ENCODE measurements at places on chromosomes 11 and 22.
A peak's percentile ranks its signal among the peaks of the same experiment; 100 is the strongest.

DNA sequence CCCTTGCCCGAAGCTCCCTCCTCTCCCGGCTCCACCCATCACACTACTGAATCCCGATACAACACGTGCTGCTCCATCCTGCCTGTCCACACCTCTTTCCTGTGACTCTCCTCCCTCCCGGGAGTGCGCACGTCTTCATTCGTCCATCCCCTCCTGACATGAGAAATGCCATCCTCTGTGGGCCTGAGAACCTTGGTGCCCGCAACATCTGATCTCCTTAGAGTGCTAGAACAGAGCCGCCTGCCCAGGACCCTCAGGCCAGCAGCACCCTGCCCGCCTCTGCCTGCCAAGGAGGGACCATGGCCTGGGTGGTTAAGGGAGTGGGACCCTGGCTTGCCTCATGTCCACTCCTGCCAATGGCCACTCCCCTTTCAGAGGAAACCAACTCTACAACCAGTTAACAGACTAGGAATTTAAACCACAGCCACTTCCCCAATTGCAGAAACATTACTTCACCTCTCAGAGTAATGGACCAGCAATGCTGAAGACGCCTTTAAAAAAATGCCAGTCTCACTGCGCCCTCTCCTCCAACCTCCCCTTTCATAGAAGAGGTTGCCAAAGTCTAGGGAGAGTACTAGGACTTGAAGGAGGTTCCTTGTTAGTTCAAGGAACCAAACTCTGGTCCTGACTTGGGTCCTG is 466.3 kb downstream of the OPCML start:
- H3K4me1 ChIP-seq, result peaks cover 21% of the 10 kb centered on the region
- no peak overlapping the region for H3K27ac ChIP-seq
- no peak overlapping the region for H3K4me3 ChIP-seq
- no peaks in the 10 kb centered on the region for H3K36me3 ChIP-seq
- no peaks in the 10 kb centered on the region for H3K27me3 ChIP-seq
- DNase-seq, result no peak

- H3K27me3 ChIP-seq, result no peaks in the 10 kb centered on the region
- H3K27ac ChIP-seq, result no peak overlapping the region
- no peaks in the 10 kb centered on the region for H3K36me3 ChIP-seq
- H3K4me3 ChIP-seq, result no peak overlapping the region
- H3K4me1 ChIP-seq, result peaks cover 30% of the 10 kb centered on the region
Observed at GRCh38 chr22:41562461-41562860, 1.7 kb downstream of the CSDC2 start.

DNA sequence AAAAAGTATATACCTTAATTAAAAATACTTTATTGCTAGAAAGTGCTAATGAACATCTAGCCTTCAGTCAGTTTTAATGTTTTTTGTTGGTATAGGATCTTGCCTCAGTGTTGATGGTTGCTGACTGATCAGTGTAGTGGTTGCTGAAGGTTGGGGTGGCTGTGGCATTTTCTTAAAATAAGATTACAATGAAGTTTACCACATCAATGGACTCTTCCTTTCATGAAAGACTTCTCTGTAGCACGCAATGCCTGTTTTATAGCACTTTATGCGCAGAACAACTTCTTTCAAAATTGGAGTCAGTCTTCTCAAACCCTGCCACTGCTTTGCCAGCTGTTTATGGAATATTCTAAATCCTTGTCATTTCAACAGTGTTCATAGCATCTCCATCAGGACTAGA is 50.6 kb downstream of the LDLRAD3 start:
- no peaks in the 10 kb centered on the region for H3K27me3 ChIP-seq
- H3K4me3 ChIP-seq, result no peak overlapping the region
- H3K27ac ChIP-seq, result no peak overlapping the region
- no peaks in the 10 kb centered on the region for H3K36me3 ChIP-seq
- DNase-seq, result no peak

DNA sequence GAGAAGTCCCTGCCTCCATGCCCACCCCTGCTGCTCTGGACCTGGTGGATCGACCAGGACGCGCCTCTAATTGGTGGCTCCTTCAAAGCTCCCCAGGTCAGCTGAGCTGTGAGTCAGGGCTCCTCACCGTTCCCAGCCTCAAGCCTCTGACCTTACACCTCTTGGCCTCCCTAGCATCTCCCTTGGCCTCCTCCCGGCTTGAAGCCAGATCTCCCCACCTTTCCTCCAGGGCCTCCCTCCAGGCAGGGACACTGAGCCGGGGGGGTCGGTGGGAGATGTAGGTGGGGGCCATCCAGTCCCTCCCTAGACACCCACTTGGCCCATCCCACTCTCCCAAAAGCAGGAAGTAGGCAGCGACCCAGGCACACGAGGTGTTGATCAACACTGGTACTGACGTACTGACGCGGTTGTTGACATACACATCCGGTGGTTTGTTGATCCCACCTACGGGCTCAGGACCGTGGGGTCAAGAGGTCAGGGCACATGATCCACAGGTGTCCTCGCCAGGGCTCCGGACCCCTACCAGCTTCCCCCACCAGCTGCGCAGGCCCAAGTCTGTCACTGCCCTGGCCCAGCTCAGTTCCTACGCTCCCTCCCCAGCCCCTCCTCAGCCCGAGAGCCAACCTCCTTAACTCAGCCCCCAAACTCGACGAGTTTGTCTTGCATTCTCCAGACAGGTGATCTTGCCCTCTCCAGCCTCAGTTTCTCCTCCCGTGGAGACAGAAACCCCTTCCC is 802 bp downstream of the ATG2A start:
- H3K27ac ChIP-seq, result peak overlapping the region; percentile 45
- H3K4me3 ChIP-seq, result peak overlapping the region; percentile 92
- no peak for DNase-seq
- peaks cover 4% of the 10 kb centered on the region for H3K36me3 ChIP-seq
- H3K4me1 ChIP-seq, result peaks cover 11% of the 10 kb centered on the region

DNA sequence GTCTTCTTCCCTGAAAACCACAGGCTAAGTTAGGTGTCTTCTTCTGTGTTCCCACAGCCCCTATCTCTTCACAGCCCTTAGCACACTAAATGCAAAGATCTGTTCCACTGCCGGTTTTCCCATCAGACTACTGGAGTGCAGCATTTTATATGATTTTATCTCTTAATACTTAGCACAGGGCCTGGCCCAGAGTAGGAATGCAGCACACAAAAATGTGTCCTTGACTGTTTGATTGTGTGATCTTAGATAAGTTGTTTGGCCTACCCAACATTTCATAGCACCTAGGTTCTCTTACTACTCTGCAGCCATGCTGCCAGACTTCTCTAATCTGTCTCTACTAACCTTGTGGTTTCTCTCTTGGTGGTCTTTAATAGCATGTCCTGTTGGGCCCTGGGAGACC is 54.1 kb upstream of the RRM1 start:
- no peaks in the 10 kb centered on the region for H3K36me3 ChIP-seq
- no peak for DNase-seq
- no peaks in the 10 kb centered on the region for H3K4me1 ChIP-seq
- no peaks in the 10 kb centered on the region for H3K27me3 ChIP-seq
- H3K27ac ChIP-seq, result no peak overlapping the region
- H3K4me3 ChIP-seq, result no peak overlapping the region

DNA sequence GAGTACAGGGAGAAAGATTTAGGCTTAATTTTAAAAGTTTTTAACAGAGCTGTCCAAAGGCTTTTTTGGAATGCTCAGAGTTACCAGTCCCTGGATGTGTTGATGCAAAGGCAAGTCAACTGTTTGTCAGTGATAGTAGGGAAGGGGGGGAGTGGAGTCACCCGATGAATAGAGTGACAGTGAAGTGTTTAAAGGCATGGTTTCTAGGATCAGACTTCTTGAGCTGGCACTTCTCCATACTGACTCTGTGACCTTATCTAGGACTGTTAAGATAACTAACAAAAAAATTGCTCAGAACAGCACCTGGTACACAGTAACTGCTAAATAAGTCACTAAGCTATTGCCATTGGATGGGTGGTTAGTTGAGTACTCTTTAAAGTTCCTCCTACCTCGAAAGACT is 11.3 kb upstream of the RAG2 start:
- H3K27me3 ChIP-seq, result no peaks in the 10 kb centered on the region
- H3K36me3 ChIP-seq, result no peaks in the 10 kb centered on the region
- no peak overlapping the region for H3K27ac ChIP-seq
- H3K4me1 ChIP-seq, result no peaks in the 10 kb centered on the region
- DNase-seq, result no peak

DNA sequence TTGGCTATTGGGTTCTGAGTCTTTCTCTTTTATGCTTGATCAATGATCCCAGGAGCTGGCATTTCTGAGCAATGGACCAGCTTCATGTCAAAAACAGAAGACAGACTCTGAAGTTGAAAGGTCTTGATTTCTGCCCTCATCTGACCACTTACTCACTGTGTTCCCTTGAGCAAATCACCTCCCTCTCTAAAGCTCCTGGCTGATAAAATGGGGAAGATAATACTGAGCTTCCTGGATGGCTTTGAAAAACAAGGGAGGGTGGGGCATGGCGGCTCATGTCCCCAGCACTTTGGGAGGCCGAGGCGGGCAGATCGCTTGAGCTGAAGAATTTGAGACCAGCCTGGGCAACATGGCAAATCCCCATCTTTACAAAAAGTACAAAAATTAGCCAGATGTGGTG is 6.4 kb downstream of the FAM83F start:
- H3K4me3 ChIP-seq, result no peak overlapping the region
- no peaks in the 10 kb centered on the region for H3K27me3 ChIP-seq
- no peak overlapping the region for H3K27ac ChIP-seq
- no peaks in the 10 kb centered on the region for H3K36me3 ChIP-seq

GRCh38 chr11:124798991-124799347 is 1.2 kb downstream of the MSANTD2 start:
- no peaks in the 10 kb centered on the region for H3K36me3 ChIP-seq
- H3K4me3 ChIP-seq, result peak overlapping the region; percentile 86

DNA sequence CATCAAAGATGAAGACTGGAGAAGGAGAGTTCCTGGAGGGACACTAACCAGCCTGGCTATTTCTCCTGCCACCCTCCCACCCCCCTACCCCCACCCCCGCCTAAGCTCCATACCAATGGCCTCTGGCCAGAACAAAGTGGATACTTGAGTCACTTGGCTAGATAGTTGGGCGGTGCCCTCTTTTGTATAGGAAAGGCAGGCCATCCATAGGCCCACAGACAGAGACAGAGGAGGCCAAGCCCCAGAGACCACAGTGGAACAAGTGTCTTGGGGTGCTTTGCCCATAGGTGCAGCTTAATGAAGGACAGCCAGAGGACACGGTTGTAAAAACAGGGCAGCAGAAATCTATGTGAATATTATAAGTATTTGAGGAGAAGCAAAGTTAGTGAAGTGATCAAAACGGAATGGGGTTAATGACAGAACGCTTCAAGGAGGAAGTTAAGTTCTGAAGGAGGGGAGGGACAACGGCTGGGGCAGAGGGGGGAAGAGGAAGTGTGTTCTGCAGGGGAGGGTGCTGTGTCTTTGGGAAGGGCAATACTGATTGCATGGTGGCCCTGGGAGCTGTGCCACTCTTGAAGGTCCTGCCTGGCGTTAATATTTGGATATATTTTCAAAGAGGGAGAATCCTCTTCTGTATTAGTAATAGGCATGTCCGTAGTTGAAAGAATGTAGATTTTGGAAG is 32.7 kb downstream of the FLI1 start:
- peaks cover 3% of the 10 kb centered on the region for H3K4me1 ChIP-seq
- H3K27me3 ChIP-seq, result no peaks in the 10 kb centered on the region
- no peak for DNase-seq
- H3K36me3 ChIP-seq, result no peaks in the 10 kb centered on the region
- H3K4me3 ChIP-seq, result no peak overlapping the region

- H3K4me1 ChIP-seq, result no peaks in the 10 kb centered on the region
- H3K4me3 ChIP-seq, result no peak overlapping the region
- H3K27me3 ChIP-seq, result no peaks in the 10 kb centered on the region
- no peaks in the 10 kb centered on the region for H3K36me3 ChIP-seq
- no peak overlapping the region for H3K27ac ChIP-seq
Observed at GRCh38 chr11:10899121-10899830, 41.4 kb upstream of the ZBED5 start.

DNA sequence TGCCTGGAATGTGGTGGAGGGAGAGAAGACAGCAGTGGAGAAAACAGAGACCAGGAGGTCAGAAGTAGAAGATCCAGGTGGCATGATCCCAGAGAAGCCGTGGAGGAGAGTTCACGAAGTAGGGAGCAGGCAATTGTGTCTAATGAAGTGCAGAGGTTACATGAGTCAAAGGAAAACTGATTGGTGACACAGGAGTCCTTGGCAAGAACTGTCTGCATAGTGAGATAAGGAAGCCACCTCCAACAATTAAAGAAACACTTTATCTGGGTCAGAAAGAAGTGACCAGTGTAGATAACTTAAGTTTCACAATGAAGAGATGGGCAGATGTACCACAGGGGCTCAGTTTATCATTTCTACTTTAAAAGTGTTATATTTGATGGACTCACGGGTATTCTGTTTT is 57.0 kb upstream of the PTH start:
- DNase-seq, result no peak
- H3K27ac ChIP-seq, result no peak overlapping the region
- no peaks in the 10 kb centered on the region for H3K27me3 ChIP-seq
- no peaks in the 10 kb centered on the region for H3K4me1 ChIP-seq

DNA sequence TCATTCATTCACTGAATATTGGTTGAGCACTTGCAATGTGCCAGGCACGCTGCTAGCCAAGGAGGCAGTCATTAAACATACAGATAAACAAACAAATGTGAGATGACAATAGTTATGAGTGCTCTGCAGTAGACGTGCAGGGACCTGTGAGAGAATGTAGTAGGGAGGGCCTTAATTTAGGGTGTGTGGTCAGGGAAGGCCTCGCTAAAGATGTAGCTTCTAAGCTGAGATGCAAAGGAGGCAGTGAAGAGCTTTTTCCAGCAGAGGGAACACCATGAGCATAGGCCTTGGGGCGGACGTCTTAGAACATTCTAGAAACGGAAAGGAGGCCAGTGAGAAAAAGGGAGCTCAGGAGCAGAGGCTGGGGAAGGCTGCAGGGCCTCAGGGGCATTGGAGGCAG is 789 bp upstream of the NCF4 start:
- no peak for DNase-seq
- peaks cover 14% of the 10 kb centered on the region for H3K27me3 ChIP-seq
- H3K36me3 ChIP-seq, result no peaks in the 10 kb centered on the region

DNA sequence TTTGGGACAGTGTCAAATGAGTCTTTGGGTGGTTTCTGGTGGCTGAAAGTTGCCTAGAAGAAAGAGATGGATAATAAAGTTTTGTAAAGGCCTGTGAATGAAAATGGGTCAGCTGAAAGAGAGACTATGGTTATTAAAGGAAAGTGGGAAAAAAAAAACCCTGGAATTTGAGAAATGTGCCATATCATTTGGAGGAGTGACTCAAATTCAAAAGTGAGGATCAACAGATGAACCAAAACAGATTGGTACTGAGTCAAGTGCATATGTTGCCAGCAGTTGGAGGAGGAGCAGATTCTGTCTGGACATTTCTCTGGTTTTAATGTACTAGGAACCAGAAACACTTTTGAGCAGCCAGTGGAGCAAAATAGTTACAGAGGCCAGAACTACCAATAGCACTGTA is 339.8 kb downstream of the KCNA4 start:
- H3K4me1 ChIP-seq, result no peaks in the 10 kb centered on the region
- H3K27me3 ChIP-seq, result no peaks in the 10 kb centered on the region
- H3K27ac ChIP-seq, result no peak overlapping the region
- no peak for DNase-seq
- no peak overlapping the region for H3K4me3 ChIP-seq

DNA sequence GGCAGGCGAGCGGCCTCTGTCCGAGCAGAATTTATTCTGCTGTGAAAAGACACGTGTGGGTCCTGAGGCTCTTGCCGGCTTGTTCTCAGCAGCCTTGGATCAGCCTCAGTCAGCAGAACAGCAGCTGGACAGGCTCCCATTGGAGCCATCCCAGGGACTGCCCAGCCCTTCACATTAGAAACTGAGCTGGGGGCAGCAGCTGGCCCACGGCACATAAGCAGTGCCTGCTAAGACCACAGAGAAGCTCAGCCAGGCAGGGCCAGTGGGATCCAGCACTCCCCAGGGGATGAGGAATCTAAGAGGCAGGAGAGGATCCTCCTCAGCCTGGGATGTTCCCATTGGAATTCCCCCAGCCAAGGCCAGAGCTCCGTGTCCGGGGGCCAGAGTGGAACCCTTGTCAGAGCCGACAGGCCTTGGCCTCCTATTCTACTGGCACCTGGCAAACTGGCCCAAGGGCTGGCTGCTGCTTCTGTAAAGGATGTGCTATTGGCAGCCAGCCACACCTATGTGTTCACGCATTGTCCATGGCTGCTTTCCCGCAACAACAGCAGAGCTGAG is 18.2 kb downstream of the RTN4R start:
- no peak overlapping the region for H3K4me3 ChIP-seq
